ENCODE measurements at places on chromosomes 1 and 21.

GRCh38 chr1:27000090-27000816, 6.8 kb downstream of the TRNP1 start:
- DNase-seq = no peak

DNA sequence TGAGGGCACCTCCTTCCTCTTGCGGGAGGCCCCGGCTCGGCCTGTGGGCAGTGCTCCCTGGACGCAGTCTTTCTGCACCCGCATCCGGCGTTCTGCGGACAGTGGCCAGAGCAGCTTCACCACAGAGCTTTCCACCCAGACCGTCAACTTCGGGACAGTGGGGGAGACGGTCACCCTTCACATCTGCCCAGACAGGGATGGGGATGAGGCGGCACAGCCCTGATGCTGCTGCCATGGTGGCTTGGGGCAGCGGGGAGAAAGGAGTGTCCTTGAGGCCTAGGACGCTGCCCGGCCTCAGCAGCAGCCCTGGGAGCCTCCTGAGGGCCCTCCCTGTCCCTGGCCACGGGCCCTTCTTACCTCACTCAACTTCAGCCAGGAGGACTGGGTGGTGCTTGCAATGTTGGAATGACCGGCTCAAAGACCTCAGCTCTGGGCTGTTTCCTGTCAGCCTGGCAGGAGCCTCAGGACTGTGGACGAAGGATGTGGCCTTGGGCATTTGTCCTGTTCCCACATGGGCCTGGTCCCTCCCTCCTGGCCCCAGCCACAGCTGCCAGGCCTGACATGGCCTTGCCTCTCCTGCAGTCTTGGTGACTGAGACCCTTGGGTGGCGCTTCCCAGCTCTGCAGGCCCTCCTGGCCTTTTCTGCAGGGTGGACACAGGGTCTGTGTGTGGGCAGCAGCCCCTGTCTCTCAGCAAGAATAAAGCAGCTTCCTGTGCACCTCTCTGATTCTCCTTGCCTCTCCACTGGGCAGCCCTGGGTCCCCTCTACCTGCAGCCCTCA, 45.9 kb downstream of the TRIM11 start:
- no peak for DNase-seq

DNA sequence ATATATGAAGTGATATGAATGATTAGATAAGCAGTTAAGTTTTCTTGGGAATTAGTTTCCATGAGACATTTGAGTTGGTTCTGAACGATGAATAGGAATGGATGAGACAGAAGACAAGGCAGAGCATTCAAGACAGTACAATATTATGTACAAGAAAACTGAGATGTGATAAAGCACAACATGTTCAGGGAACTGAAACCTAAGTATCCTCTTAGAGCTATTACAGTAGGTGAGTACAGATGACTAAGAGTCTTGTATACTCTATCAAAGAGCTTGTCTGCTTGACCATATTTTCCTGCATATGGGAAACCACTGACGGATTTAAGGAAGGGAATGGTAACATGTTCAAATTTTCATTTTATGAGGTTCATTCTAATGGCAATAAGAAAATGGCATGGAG, 61.6 kb downstream of the NME7 start:
- DNase-seq = no peak

DNA sequence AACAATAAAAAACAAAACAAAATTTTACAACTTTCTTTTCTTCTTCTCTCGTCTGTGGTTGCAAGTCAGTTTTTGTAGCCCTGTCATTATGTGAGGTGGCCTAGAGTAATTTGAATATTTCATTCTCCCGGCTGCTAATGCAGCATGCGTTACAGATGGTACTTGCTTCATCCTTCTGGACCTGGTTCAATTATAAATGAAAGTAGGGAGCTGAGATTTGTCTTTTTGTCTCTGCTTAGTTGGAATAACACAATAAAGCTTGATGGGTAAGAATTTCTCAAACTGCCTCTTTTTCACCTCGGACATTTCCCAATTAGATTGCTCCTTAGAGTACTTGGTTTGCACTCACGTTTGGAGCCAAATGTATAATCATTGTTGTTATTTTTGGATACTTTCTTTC, 201.6 kb downstream of the PBX1 start:
- no peak for DNase-seq

GRCh38 chr1:162854245-162854882, 6.6 kb downstream of the CCDC190 start:
- DNase-seq = peak; percentile 59

- DNase-seq = no peak
Measured at GRCh38 chr1:55618199-55618598, 403.0 kb upstream of the USP24 start.

GRCh38 chr1:203239526-203240305, 10.2 kb upstream of the CHIT1 start:
- no peak for DNase-seq

- DNase-seq = no peak
Measured at GRCh38 chr1:213728593-213729536, 258.9 kb upstream of the PROX1 start.

DNA sequence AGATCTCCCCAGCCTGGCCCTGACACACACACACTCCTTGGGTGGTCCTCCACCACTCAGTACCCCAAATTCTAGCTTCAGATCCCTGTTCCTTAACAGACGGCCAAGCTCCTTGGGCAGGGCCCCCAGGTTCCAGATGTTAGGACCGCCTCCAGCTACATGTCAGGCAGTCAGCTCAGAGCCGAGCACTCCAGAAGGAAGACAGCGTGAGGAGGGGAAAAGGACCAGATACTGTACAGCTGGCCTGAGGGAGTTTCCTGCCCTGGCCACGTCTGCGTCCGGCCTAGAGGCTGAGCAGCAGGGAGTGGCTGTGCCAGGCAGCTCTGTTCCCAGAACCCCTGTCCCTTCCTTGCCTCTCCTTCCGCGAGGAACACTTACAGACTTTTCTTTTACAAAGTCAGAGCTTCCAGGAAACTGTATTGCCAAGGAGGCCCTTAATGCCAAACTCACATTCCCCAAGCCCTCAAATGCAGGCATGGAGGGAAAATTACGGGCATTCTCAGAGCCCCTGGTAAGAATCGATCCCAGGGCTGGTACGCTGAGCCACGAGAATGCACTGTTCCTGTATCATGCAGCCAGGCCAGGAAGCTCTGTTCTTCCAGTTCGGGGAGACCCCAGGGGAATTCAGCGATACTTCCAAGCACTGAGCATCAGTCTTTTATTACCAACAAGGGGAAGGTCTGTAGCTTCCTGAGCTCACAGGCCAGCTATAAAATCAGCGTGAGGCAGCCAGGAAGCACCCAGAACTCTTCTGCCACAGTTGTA, 45.2 kb upstream of the CNTN2 start:
- no peak for DNase-seq

DNA sequence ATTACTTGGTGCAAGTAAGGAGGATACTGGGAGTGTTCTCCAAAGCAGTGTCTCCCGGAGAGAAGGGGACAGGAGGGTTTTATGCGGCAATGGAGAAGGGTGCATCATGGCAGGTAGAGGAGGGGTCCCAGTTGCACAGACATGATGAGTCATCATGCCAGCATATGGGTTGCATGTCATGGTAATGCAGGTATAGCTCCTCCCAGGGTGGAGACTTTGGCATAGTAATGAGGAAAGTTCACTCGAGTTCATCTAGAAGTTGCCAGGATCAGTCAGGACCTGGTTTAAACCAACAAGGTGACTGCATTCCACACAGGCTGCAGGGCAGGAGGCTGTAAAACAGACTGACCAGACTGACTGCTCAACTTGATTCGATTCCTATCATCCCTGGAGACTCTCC, 355.7 kb upstream of the DUSP10 start:
- DNase-seq = no peak

DNA sequence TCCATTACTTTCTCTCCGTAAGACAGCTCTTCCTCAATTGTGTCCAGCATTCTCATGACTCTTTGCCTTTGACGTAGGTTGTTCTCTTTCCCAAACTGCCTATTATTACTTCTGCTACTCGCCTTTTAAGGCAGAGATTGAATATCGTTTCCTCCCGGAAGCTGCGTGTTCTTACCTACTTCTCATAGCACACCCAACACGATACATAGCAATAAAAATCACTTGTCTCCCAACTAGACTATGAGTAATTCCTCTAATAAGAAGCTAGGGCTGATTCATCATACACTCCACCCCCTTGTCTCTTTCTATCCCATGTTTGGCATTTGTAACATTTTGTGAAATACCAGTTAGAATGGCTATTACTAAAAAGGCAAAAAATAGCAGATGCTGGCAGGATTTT, 55.8 kb upstream of the SGIP1 start:
- no peak for DNase-seq

- no peak for DNase-seq
Measured at GRCh38 chr1:173628888-173629287, 6.2 kb upstream of the TEX50 start.

DNA sequence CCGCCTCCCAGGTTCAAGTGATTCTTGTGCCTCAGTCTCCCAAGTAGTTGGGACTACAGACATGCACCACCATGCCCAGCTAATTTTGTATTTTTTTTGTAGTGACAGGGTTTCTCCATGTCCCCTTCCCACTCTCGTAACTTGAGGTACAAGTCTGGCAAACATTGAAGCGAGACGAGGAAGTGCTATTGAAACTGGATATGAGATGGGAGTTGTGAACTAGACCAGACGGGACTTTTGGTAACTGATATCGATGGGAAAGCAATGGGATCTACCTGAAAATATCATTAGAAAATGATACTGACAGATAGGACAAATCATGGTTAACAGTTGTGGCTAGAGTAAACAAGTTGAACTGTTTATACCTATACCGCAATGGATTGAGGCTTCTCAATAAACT, 95.2 kb upstream of the TRABD2B start:
- DNase-seq = no peak

GRCh38 chr1:212782422-212783154, 9.0 kb downstream of the NSL1 start:
- peak; percentile 29 for DNase-seq

DNA sequence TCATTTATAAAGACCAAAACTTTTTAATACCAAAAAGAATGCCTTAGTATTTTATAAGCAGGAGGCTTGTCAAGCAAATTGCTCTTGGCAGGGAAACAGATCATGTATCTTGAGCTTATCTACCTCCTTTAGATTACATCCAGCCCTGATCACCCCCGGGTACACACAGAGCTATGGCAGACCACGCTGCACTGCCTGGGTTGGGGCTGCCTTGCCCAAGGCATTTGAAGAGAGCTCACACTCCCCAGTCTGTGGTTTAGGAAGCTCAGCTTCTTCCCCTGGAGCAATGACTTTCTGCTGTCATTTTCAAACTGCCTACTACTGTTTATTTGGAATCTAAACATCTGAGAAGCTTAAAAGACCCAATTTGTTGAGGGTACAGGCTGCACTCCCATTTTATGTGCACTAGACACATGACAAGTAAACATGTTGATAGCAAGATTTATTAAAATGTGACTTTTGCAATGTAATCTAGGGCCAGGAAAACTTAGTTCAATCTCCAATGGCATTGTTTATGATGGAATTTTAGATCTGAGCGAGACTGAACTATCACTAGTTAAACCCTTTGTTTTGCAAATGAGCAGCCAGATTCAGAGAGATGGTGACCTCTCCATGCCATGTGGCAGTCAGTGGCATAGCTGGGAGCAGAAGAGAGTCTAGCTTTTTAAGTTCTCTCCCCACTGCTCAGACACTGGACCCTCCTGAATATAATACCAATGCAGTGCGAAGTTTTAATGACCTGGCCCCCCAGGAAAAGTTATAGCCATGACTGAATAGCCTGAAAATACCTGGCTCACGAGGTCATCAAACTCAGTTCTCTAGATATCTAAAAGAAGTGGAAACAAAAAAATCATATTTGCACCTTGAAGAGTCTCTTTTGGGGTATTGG, 214.9 kb downstream of the HLX start:
- DNase-seq = no peak

DNA sequence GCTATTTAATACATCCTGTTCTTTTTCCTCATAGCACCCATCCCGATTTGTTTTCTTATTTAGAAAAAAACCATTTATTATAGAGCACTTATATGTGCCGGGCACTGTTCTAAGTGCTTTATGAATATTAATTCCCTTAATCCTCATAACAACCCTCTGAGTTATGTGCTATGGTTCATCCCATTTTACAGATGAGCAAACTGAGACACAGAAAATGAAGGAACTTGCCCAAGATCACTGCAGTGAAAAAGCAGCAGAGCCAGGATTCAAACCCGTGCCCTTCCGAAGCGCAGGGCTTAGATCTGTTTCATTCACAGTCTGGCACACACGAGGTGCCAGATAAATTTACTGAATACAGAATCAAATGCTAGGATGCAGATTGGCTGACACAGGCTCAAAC, 85.1 kb upstream of the ZC3H12A start:
- no peak for DNase-seq

GRCh38 chr1:66809245-66809644, 8.2 kb upstream of the INSL5 start:
- DNase-seq = no peak

- no peak for DNase-seq
Measured at GRCh38 chr1:81208441-81208840, 592.3 kb upstream of the ADGRL2 start.

DNA sequence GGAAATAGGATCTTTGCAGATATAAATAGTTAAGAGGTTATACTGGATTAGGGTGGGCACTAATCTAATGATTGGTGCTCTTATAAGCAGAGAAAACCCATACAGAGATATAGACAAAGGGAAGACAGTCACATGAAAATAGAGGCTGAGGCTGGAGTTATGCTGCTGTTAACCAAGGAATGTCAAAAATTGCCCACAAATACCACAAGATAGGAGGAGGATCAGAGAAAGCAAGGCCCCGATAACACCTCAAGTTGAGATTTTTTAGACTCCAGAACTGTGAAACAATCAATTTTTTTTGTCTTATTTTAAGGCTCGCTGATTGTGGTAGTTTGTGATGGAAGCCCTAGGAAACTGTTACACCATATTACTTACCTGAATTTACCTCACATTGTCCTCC, 513.2 kb downstream of the COL11A1 start:
- DNase-seq = no peak

DNA sequence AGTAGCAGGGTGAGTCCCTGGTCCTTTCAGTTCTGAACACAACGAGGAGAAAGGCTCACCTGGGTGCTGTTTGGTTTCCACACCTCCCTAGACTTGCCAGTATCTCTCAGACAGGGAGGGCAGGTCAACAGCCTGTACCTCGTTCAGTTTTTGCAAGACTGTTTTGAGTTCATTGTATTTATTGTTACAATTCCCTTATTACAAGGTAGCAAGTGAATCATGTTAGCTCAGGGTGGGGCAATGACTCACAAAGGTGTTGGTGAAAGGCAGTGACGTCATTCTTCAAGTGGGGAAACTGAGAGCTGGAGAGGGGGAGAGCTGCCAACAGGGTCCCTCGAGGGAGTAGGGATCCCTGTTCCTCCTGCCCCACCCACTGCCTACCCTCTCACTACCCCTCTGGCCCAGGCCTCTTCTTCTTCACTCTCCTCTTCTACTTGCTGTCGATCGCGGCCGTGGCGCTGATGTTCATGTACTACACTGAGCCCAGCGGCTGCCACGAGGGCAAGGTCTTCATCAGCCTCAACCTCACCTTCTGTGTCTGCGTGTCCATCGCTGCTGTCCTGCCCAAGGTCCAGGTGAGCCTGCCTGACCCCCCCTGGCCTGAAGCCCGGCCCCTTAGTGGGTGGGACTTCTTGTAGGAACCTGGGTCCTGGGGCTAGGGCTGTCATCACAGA, 13.4 kb downstream of the SERINC2 start:
- DNase-seq = no peak
